Stimulated activated CD4-positive, alpha-beta T cell treated with anti-CD3 and anti-CD28 coated beads, Interleukin-4, amount 100 ng/mL, for 24 hours (primary cell): ENCODE measurements at places on chromosomes 5 and 9.

GRCh38 chr9:14366076-14366475 lies 52.1 kb upstream of the NFIB start:
- no peak for DNase-seq

DNA sequence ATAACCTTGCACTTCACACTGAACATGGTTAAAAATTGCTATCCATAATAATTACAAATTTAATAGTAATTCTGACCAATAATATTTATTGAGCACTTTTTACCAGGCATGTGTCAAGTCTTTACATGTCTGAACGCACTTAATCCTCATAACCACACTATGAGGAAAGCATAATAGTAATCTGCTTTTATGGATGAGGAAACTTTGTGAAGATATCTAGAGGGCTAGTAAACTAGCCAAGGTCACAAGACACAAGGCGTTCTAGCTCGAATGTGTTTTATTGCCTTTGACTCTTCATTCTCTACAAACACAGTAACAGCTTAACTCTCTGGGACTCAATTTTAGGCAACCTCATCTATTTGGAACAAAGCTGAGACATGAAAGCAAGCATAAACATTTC lies 205.1 kb downstream of the ARHGEF28 start:
- DNase-seq = no peak

GRCh38 chr9:129570450-129571297 lies 50.2 kb downstream of the C9orf50 start:
- DNase-seq = peak; percentile 22

- DNase-seq = no peak
Observed at GRCh38 chr5:179799644-179799973, 5.8 kb downstream of the LTC4S start.

DNA sequence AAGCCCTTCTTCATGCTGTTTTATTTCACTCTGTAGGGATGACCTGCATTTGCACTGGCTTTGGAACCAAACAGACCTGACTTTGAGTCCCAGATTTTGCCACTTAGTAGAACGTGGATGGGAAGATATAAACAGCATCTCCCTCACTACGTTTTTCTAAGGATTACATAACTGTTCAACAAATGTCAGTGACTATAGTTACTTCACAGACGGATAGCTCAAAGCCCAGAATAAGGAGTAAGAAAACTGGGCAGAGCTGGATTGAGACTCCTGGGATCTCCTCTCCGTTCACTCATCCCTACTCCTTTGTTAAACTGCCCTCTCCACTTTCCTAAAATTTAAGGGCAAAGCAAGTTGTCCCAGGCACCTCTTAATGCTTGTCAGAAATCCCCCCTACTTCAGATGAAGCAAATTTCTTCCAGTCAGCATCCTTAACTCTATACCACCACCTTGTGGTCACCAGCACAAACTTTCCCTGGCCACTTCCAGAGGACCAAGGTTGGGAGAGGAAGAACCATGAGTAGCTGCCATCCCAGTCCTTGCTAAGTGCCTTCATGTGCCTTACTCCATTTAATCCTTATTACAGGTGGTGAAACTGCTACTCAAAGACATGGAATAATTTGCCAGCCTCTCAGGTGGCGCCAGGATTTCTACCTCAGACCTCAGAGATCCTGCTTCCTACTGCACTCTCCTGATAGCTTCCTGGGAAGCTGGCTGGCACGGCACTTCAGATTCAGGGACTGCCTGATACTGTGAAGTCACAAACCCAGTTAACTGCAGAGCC lies 38.4 kb downstream of the EGR1 start:
- DNase-seq = peak; percentile 26

DNA sequence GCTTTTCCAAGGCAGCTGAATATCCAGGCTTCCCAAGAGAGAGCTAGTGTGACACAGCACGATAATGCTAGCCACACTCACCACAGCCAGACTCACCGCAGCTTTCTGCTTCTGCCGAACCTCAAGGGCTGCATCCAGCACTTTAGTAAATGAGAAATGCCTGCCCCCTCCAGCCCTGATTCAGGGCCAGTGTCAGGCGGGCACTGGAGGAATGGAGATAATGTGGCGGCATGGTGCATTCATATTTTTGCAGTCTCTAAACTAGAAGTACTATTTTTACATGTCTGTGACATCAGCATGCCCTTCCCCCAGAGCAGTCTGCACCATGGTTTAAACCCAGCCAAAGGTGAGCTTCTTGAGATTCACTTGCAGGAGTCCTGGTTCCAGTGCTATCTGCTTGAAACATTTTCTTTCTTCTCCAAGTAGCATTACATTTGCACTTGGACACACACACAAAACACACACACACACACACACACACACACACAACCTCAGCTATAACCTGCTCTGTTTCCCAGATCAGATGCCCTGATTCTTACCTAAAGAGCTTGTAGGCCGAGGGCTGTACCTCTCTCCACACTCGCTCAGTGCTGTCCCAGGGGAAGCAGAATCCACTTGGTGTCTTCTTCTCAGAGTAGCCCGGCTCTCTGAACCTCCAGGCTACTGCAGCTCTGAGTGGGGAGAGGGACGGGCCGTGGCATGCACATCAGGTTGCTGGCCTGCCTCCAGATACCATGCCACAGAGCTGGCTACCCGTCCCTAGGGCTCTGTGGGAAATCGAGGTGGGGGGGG lies at the start of gene FGF1:
Gene FGF1, minus strand, starts transcription at position 673 of the 792 bp plus-strand sequence. CDS start 71,963 bp downstream, outside the sequence.
- DNase-seq = no peak

DNA sequence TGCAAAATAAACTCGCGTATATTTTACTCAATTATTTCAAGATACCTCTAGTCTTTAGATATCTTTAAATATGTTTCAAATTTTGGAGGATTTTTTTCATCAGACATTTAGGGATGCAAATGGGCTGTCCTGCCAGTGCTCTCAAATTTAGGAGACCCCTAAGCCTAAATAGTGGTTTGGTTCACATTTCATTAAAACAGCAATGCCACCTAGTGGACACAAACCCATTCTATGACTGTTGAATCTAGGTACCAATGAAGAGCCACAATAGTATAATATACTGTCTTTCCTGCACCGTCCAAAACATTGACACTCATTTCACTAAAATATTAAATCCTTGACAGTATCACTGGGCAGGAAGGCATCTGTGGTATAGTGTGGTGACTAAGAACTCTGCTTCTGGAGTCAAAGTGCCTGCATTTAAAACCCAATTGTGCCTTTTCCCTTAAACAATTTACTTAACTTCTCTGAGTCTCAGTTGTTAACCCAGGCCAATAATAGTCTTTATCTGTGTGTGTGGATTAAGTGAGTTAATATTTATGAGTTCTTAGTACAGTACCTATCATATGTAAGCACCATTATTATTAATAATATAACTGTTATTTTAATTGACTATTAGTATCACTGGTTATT lies 148.0 kb downstream of the RORB start:
- no peak for DNase-seq

DNA sequence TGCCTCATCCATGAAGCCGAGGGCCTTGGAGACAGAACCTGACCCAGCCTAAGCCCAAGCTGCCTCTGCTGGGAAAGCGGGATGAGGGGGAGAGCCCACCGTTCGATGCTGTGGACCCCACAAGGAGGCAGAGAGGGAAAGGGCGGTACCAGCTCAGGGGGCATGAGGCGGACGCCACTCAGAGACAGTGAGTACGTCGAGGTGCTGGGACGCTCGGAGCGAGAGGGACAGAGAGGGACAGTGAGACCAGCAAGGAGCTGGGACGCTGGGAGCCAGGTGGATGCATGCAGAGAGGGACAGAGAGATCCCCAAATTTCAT lies 33.6 kb downstream of the EXD3 start:
- no peak for DNase-seq

- DNase-seq = no peak
Observed at GRCh38 chr5:120293796-120294195, 170.3 kb upstream of the PRR16 start.
